ENCODE measurements at places on chromosomes 1 and 21.

DNA sequence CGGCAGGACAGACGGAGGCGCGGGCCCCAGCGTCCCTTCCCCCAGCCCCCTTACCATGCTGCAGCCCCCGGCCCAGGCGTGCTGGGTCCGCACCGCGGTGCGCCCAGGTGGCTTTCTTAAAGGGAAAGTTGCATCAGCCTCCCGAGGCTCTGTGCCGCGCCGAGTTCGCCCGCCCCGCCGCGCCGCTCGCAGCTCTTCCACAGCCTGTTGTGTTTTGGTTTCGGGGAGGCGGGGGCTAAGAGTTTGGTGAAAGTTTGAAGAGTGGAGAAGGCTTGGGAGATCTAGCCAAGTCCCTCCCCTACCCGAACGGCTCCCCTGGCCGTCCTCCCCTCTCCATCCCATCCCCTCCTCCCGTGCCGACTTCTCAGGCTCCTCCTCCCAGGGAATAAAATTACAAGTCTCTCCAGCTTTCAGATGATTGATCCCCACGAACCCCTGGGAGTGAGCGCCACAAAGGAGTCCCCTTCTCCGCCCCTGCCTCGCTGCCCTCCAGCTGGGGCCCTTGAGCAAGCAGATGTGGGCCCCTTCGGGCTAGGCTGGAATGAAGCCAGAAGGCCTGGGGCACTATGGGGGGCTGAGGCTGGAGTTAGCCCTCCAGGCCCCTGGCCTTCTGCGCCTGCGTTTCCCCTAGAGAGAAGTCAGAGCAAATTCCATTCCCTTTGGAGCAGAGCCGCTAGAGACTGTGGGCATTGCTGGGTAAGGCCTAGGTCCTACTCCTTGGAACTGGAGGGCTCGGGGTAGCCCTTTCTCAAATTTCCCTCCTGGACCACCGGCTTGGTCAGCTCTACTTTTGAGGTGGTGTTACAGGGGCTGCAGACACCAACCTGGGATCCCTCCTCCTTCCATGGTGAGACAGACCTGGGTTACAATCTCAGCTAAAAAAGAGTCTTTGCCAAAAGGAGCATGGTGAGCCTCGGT, at the start of gene SLC6A9:
SLC6A9 (minus strand) TSS at position 211 of the 918 bp plus-strand sequence. CDS start 7,185 bp downstream, outside the sequence.
- peak; percentile 40 for DNase-seq

GRCh38 chr1:31207569-31207968, 32.1 kb downstream of the NKAIN1 start:
- DNase-seq, result no peak

DNA sequence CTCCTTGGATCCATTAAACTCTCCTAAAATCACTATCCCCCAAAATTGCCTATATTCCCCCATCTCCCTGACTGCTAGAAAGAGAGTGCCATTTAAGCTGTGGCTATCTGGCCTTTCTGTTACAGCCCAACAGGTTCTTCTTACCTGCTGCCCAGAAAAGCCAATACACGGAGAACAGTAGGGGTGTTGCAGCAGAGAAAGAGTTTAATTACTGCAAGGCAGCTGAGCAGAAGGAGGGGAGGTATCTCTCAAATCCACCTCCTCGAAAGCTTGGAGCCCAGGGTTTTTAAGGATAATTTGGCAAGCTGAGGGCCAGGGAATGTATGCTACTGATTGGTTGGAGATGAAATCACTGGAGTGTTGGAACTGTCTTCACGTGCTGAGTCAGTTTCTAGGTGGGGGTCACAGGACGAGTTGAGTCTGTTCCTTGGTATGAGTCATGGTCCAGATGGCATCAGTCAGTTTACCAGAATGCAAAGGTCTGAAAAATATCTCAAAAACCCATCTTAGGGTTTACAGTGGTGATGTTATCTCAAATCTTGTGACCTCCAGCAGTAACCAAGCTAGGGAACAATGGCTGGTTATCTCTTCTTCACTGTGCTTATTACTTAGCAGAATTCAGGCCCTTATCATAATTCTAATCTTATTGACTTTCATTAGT, 89.8 kb downstream of the SMYD3 start:
- DNase-seq, result no peak

DNA sequence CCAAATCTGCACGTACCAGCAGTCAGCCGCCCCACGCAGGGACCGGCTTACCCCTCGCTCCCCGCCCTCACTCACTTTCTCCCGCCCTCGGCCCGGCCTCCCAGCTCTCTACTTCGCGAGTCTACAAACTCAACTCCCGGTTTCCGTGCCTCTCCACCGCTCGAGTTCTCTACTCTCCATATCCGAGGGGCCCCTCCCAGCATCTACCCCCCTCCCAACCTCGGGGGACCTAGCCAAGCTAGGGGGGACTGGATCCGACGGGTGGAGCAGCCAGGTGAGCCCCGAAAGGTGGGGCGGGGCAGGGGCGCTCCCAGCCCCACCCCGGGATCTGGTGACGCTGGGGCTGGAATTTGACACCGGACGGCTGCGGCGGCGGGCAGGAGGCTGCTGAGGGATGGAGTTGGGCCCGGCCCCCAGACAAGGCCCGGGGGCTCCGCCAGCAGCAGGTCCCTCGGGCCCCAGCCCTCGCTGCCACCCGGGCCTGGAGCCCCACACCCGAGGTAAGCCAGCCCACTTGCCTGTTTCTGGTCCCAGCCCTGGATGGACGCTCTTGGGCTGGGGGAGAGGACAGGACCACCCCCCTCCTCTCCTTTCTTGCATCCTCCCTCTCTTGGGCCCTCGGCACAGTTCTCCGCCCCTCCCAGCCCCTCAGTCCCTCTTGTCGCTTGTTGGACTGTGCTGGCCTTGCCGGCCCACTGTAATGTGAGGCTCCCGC, at the start of gene ARTN:
ARTN (plus strand) TSS at position 416 of the 715 bp plus-strand sequence. CDS start 1,856 bp downstream, outside the sequence.
- DNase-seq, result no peak

GRCh38 chr1:6124341-6124740, 55.8 kb downstream of the CHD5 start:
- DNase-seq, result no peak

DNA sequence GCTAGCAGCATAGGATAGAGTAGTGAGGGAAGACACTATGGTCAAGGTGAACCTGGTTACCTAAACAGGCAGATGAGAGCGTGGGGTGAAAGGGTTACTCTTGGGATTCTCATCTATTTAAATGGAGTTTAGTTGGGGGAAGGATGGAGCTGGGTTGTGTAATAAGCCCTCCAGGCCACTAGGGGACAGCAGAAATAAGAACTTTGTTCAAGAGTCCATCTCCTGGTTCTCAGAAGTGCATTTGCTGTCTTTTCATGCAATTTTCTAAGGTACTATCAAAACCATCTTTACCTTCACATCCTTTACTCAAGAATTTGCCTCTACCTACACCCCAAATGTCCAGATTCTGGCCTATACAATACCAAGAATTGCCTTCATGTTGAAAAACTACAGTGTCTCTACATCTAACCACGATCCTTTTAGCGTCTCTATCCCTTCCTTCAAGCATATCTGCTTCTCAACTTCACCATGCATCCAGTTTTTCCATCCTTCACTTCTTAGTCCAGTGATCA, 28.0 kb downstream of the SLAMF1 start:
- DNase-seq, result no peak

GRCh38 chr1:43368646-43369020, 822 bp upstream of the ELOVL1 start:
- DNase-seq, result no peak

GRCh38 chr1:64948905-64949833, 17.2 kb downstream of the JAK1 start:
- no peak for DNase-seq

DNA sequence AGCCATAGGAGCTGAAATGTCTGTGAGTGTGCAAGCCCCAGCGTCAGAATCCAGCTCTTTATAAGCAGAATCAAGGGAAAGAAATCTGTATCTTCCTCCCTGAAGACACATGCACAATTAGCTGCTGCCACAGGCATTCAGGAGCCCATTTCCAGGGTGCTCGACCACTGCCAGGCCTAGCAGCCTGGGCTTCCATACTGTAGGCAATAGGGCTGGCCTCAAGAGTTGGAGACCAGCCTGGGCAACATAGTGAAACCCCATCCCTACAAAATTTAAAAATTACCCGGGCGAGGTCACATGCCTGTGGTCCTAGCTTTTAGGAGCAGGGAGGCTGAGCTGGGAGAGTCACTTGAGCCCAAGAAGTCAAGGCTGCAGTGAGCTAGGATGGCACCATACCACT, 41.0 kb downstream of the NEK2 start:
- no peak for DNase-seq

GRCh38 chr1:234244482-234244881, 128.8 kb upstream of the COA6 start:
- DNase-seq, result no peak

Data from stimulated activated CD4-positive, alpha-beta T cell treated with anti-CD3 and anti-CD28 coated beads, Interleukin-12 subunit alpha, Interleukin-12 subunit beta, amount 100 ng/mL, for 24 hours (primary cell).